ENCODE measurements at places on chromosomes 12 and 14.

GRCh38 chr12:90333939-90334338 is 621.0 kb downstream of the CCER1 start:
- no peak for DNase-seq

- DNase-seq = no peak
Observed at GRCh38 chr12:2616763-2617162, 178.0 kb upstream of the FKBP4 start.

DNA sequence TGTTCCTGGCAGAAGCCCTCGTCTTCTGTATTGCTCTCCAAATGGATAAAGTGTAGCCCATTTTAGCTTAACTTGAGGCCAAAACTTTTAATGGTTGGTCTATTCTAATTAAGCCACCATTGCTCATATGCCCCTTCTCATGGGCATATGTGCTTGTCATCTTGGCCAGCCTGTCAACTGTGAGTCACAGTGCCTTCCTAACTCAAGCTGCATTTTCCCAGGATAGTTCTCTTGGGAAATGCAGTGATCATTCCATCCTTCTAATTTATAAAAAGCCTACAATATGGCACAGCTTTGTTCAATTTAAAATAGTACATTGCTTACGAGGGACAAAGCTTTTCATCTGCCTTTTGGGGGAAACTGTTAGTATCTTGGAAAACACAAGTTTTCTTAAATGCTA is 6.6 kb downstream of the PTHLH start:
- no peak for DNase-seq

DNA sequence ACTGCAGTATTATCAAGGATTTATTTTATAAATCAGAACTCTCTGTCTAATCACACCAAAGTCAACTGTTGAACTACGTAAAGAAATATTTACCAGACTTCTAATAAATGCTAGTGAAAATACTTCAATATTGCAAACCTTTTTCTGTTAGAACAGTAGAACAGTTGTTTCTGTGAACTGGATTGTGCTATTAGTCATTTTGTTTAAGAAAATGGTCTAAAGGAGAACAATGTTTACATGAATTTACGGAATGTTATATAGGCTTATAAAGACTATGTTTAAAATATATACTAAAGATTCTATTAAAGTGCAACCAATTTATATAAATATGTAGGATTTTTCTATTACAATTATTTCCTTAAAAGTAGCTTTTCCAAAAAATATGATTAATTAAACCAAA is 471.4 kb downstream of the FSCB start:
- no peak for DNase-seq

DNA sequence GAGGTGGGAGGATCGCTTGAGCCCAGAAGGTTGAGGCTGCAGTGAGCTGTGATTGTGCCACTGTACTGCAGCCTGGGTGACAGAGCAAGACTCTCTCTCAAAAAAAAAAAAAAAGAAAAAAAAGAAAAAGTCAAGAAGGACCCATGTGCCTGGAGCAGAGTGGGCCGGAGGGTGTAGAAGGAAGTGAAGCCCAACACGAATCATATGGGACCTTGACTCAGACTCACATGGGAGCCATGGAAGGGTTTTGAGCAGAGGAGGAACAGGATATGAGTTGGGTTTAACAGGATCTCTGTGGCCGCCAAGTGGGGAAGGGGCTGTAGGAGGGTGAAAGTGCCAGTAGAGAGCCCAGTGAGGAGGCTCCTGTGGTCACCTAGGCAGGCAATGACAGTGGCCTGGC is 165.4 kb downstream of the PHETA1 start:
- no peak for DNase-seq

GRCh38 chr12:51897181-51897580 is 9.3 kb downstream of the ANKRD33 start:
- DNase-seq = no peak

DNA sequence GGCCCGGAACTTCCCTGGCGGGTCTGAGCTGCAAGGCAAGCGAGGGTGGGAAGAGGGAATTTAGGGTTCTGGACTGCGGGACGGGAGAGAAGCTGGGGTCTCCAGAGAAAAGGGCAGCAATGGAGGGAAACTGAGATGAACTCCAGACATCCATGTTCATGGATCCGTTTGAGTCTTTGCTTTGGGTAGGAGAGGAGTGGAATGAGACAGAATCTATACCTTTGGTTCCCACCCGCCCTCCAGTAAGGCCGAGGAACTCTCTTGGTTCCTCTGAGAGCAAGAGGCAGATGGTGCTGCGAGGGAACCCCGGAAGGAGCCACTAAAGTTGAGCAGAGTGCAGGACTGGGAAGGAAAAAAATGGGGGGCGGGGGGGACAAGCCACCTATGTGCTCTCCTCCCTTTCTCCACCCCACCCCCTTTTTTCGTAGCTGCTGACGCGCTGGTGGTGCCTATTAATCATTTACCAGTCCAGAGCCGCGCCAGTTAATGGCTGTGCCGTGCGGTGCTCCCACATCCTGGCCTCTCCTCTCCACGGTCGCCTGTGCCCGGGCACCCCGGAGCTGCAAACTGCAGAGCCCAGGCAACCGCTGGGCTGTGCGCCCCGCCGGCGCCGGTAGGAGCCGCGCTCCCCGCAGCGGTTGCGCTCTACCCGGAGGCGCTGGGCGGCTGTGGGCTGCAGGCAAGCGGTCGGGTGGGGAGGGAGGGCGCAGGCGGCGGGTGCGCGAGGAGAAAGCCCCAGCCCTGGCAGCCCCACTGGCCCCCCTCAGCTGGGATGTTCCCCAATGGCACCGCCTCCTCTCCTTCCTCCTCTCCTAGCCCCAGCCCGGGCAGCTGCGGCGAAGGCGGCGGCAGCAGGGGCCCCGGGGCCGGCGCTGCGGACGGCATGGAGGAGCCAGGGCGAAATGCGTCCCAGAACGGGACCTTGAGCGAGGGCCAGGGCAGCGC is 1.2 kb downstream of the SSTR1 start:
- no peak for DNase-seq

DNA sequence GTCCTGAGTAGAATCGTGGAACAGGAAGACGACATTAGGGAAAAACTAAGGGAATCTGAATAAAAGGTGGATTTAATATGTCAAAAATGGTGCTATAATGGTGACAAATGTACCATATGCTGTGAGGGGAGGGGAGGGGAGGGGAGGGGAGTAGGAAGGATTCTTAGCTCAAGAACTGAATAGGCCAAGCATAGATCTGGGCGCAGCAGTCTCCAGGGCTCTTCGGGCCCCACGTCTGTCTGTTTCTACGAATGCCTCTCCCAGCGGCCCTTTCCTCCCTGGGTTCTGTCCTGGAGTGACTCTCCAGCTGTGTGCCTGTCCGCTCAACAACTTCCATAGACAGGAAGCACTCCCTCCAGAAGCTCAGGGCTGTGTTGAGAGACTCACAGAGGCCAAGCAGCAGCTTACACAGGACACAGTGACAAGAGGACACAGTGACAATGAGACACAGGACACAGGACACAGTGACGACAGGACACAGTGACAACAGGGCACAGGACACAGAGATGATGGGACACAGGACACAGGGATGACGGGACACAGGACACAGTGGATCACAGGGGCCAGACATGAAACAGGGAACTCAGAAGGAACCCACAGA is 42.4 kb upstream of the PPP2R5C start:
- no peak for DNase-seq

Data from putamen (tissue), 1 donor.